HuH-7 (cell line): ENCODE measurements at places on chromosomes 16 and 17.

DNA sequence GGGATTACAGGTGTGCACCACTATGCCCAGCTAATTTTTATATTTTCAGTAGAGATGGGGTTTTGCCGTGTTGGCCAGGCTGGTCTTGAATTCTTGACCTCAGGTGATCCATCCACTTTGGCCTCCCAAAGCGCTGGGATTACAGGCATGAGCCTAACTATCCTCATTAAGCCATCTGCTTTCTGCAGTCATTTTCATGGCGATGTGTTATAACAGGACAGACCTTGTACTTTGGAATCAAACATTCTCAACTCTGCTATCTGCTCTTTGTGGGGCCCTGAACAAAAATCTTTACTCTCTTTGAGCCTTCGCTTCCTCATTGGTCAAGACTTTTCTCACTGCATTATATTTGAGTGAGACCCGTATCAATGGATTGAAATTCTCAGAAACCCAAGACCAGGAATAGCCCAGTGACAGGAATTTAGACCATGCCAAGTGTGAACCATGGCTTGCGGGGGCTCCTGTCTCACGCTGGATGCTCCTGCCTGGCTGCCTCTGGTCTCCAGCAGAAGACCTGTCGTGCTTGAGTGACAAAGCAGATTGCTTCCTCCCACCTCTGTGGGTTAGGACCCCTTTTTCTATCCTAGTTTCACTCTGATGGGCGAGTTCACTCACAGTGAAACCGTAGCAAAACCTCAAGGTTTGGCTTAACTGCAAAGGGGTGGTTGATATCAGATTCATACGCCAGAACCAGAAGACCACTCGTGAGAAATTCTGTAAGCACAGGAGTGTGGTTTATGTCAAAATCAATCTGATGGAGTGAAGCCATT, 519.1 kb downstream of the MAF start:
- DNase-seq: peak; percentile 31

GRCh38 chr17:74601944-74602572, 10.0 kb upstream of the CD300LD start:
- peak; percentile 63 for DNase-seq

DNA sequence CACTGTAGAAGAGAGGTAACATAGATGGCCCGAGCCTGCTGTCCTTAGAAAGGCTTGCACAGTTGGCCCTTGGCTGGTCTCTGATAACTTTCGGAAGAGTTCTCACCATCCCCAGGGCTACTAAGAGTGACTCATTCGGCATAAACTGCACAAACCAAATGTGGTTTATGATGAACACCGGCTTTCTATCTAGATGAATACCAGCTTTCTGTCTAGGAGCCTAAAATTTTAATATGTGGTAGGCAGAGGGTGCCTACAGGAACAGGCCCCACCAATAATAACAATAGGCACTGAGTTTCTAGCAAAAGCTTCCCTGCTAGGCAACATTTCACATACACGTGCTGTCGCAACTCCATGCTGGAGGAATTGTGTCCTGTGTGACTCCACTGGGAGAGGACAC, 15.4 kb downstream of the CNOT1 start:
- DNase-seq: no peak

GRCh38 chr17:62718429-62718828, 89.7 kb downstream of the MARCHF10 start:
- DNase-seq: no peak

DNA sequence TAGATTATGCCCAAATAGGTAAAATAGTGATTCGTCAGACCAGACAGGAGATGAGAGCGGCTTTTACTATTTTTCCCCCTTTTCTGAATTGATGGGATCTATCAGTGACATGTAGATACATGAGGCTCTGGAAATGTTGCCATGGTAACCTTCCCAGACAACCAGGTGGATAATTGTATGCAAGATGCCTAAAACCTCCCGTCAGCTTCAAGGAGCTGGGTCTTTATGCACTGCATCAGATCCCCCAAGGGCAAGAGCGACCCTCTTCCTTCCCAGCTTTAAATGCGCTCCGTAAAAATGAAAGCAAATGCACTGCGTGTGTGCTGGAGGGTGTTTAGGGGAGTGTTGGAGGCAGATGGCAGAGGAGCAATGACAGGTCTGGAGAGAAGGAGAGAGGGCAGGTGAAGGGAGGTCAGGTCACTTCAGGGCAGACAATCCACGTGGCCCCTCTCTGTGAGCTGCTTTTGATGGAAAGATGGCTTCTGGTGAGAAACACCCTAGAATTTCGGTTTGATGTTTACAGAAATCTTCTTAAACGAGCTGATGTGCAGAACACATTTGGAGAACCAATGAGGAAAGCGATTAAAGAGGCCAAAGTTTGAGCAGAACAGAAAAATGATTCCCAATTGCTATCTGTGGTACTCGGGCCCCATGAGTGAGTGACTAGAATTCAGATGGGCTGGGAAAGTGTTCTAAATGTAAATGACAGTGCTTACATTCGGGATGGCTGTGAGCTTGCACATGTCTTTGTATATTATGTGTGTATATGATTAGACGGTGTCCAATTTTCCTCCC, 461.7 kb upstream of the HSBP1 start:
- DNase-seq: no peak

- peak; percentile 72 for DNase-seq
Measured at GRCh38 chr17:7436556-7437368, 1.5 kb downstream of the TMEM102 start.

DNA sequence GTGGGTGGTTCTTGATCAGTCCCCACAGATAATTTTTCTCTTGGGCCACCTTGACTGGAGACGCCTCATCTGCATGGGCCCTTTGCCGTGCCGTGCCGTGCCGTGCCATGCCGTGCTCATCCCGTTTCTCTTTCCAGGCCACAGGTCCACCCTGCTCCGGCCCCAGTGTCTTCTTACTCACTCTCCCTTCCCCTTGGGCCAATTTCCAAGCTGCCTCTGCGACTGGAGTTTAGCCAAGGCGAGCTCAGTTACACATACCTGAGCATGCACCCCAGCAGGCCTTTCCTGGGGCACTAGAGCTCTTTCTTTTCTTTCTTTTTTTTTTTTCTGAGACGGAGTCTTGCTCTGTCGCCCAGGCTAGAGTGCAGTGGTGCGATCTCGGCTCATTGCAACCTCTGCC, 40.5 kb upstream of the MGAT5B start:
- no peak for DNase-seq

DNA sequence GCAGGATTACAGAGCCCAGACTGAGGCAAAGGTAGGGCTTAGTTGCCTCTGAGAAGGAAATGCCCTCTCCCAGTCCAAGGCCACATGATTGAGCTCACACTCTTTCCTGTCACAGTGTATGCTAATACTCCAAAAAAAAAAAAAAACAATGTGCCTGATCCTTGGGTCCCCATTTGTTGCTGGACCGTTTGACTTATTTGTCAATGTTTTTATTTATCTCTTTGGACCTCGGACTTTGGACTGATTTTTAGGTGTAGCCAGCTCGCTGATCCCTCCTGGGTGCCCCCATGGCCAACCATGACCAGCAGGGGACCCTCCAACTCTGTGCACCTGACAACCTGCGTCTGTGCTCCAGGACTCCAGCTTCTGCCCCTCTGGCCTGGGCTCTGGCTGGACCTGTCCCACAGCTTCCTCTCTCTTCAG, 622 bp upstream of the CCL16 start:
- DNase-seq: peak; percentile 43

DNA sequence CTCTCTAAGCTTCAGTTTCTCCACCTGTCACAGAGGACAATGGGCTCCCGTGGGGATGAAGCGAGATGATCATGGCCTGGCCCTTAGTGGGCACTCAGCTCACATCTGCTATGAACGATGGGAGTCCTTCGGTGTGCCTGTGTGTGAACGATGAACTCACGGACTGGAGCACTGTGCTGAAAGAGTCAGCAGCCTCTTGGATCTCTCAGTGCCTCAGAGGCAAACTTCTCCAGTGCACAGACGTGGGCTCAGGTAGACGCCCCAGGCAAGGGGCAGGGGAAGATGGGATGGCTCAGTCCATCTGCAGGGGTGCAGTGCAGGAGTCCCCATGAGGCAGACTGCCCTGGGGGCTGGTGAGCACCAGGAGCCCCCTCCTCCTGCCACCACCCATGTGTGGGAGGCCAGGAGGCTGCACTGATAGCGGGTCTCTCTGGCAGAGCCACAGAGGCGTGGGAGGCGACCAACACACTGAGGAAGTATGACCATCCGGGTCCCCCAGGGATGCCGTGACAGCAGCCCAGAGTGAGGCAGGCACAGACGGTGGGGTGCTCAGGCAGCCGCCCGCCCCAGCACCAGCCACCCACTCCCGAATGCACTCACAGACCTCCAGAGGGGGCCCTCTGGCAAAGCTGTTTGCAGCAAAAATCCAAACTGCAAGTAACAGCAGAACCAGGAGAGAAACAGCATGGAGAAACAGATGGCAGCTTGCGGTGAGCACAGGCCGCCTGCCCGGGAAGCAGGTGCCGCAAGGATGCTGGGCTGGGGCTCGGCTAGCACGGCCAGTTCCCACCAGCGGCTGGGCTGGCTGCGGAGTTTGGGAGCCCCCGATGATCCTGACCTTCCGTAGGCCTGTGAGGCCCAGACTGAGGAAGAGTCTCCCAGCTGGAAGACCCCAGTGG, 82.7 kb downstream of the RPH3AL start:
- no peak for DNase-seq

- DNase-seq: no peak
Measured at GRCh38 chr16:30884760-30885159, 9.1 kb downstream of the BCL7C start.

GRCh38 chr16:21159281-21159951, 942 bp downstream of the LDAF1 start:
- no peak for DNase-seq

DNA sequence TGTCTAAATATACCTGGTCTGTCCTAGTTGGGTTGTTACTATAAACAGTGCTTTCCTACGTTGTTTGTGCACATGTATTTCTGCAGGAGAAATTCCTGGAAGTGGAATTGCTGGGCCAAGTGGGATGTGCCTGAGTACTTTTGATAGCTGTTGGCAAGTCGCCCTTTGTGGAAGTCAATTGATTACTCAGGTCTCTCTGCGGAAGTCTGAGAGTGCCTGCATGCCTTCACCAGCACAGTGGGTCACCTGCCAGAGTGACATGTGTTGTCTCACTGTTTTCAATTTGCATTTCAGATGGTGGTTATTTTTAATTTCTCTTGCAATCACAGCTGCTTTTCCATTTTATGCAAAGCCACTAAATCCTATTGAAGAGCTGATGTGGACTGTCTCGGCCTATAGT, 2.3 kb upstream of the MVD start:
- DNase-seq: no peak

- DNase-seq: no peak
Measured at GRCh38 chr16:54631782-54632181, 298.9 kb upstream of the IRX5 start.

DNA sequence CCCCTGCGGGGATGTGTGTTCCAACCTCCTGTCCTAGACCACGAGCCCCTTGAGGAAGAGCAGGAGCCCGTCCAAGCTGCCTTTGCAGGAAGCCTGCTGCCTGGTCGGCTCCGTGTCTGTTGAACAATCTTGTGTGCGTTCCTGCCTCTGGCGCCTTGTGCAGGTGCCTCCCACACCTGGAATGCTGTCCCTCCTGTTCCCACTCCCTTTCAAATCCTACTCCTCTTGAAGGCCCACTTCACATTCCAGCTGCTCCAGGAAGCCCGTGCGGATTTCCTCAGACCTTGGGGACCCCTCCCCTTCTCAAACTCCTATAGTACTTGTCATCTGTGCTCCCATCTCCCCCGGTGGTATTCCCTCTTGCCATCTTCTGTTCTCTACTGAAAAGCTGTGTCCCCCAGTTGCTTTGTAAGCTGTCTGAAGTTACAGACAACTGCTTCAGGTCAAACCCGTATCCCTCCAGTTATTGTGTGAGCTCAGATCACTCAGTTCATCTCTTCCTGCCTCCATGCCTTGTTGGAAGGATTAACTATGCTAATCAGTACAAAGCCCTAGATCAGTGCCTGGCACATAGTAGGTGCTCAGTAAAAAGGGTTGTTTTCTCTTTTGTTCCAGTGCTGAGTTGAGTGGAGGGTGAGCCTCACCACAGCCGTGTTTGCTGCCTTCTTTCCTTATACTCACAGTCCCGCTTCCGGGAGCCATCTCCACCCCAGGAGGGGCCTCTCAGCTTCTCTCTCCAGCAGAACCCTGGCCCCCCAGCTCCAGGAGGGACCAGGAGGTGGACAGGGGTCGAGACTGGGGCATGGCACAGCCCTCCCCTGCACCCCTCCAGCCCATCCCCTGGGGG, 241.8 kb upstream of the CIBAR2 start:
- no peak for DNase-seq

- DNase-seq: no peak
Measured at GRCh38 chr16:13510425-13511151, 409.4 kb upstream of the ERCC4 start.

DNA sequence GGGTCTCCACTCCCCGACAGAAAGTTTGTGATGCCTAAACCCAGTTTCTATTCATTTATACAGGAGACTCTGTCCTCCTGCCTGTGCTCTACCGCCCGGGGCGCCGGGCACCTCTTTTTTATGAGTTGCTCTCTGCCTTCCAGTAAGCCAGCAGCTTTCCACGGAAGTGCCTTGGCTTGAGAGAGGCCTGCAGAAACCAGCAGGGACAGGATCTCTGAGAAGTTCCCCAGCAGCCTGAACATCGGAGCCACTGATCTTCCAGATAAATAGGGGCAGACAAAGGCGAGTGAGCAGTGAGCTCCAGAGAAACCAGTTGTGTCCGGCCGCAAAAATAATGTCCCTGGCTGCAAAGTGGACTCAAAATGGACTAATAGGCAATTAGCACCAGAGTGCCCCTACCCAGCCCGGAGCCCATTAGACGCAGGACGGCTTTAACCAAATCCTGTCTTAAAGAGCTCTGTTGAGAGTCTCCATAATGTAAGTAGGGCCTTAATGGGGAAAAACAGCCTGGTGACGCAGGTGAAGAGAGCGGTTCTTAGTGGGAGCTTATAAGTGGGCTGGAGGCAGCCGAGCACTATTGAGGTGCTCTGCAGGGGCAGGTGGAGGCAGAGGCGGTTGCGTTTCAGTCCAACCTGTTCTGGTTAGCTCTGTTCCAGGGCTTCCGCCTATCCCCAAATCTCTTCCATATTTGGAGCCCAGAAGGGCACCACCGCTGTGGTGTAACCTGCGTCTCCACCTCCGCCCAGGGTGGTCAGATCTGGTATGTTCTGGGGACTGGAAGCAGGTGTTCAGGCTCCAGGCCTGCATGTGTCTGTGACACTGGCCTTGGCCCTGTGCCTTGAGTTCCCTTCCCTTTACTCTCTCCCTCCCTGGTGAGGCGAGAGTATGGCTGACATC, 74.1 kb downstream of the NT5M start:
- DNase-seq: no peak

DNA sequence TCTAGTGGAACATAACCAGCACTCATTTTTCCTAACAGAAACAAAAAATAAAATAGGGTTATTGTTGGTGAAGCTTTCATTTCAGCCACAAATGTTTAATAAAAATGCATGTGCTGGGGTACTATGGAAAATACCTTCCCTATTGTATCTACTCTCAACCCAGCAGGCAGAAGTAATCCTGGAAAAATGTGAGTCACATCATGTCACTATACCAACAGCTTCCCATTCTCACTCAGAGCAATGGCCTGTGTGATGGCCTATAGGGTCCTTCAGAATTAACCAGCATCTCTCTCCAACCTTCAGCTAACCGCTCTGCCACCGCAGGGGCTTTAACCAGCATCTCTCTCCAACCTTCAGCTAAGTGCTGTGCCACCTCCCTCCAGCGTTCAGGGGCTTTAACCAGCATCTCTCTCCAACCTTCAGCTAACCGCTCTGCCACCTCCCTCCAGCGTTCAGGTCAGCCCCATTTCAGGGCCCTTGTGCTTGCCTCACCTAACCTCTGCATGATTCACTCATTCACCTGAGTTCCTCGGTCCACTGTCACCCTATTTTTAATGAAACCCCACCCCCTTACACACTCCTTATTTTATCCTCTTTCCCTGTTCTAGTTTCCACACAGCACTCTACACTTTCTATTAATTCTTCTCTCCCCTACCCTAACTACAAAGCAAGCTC, 34.0 kb downstream of the UBE2G1 start:
- no peak for DNase-seq
